ENCODE measurements at places on chromosomes 3 and 15. TPM values are rescaled to one million over a fixed set of nuclear protein-coding genes. Genes with fewer than 3 reads are reported as not detected.

Gene TMEM266
- total RNA-seq: not detected

GRCh38 chr15:47954196-47954595 is 166.6 kb upstream of the SLC24A5 start:
- no peak overlapping the region for H3K27ac ChIP-seq
- no peaks in the 10 kb centered on the region for H3K36me3 ChIP-seq
- no peak overlapping the region for H3K4me3 ChIP-seq
- DNase-seq: no peak
- H3K4me1 ChIP-seq: no peaks in the 10 kb centered on the region

- no peaks in the 10 kb centered on the region for H3K27me3 ChIP-seq
- H3K4me3 ChIP-seq: no peak overlapping the region
- H3K36me3 ChIP-seq: no peaks in the 10 kb centered on the region
- DNase-seq: no peak
Measured at GRCh38 chr3:47985381-47985780, 30.8 kb downstream of the MAP4 start.

Gene C3orf22
- not detected for total RNA-seq

DNA sequence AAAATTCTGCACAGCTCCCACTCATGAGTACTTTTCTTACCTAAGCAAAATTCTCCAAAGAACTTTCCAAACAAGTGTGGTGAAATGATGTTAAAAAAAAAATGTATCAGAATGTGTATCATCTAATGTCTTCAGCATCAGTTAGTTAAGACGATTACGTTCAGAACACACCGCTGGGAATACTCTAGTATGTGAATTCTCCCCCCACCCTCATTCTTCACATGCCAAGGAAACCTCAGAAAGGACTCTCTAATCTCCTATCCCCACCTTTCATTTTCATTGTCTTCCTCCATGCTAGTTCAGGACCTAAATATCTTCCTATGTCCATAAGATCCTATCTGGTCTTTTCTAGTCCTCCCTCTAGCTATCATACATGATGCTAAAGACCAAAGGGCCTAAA is 457.4 kb downstream of the SHQ1 start:
- no peak for DNase-seq
- H3K4me1 ChIP-seq: peaks cover 4% of the 10 kb centered on the region
- no peak overlapping the region for H3K27ac ChIP-seq

Gene SST
- not detected for total RNA-seq

- no peak overlapping the region for H3K27ac ChIP-seq
- H3K36me3 ChIP-seq: no peaks in the 10 kb centered on the region
- no peak for DNase-seq
- no peaks in the 10 kb centered on the region for H3K27me3 ChIP-seq
Measured at GRCh38 chr3:37574177-37574943, 287.3 kb upstream of the CTDSPL start.

Gene CKMT1A
- not detected for total RNA-seq

DNA sequence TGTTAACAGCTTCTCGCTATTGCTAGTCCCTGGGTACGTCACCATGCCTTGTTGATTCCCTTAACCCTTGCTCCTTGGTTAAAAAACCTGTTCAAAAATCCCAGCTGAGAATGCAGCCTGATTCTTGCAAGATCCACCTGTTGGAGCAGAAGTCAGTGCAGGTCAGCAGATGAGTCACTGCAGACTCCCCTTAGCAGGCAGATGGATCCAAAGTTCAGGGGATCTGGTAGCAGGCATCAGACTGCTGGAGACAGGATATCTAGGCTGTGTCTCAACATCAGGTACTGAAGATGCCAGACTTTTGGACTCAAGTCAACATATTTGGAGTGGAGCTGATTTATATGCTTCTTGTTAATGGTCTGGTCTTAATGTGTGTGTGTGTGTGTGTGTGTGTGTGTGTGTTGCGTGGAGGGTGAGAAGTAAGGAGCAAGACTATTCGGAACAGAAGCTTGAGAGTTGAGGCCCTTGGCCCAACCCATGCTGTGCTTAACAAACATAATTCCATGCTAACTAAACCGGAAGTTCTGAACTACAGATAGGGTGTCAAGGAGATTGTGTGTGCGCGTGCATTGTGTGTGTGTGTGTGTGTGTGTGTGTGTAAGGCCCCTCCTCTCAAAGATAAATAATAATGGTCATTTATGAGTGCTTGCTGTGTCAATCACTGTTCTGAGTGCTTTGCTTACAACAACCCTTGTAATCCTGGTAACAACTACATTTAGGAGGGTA is 1.0 kb upstream of the C3orf52 start:
- no peak overlapping the region for H3K4me3 ChIP-seq
- no peak overlapping the region for H3K27ac ChIP-seq
- no peaks in the 10 kb centered on the region for H3K36me3 ChIP-seq
- DNase-seq: no peak
- peaks cover 13% of the 10 kb centered on the region for H3K4me1 ChIP-seq
- H3K27me3 ChIP-seq: peaks cover 3% of the 10 kb centered on the region

DNA sequence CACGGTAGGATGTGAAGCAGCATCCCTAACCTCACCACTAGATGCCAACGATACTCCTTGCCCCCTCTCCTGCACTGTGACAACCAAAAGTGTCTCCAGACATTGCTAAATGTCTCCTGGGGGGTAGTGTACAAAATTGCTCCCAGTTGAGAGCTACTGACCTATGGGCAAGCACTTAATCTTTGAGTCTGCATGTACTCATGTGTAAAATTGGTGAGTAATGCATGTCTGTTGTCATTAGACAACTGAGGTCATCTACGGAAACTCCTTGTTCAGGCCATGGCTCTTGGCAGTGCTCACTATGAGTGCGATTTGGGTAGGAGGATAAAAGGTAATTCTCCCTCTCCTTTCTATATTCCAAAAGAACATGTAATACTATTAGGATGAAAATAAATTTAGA is 29.2 kb downstream of the PDHB start:
- no peak for DNase-seq
- H3K36me3 ChIP-seq: peaks cover 14% of the 10 kb centered on the region
- no peak overlapping the region for H3K27ac ChIP-seq
- H3K27me3 ChIP-seq: no peaks in the 10 kb centered on the region

DNA sequence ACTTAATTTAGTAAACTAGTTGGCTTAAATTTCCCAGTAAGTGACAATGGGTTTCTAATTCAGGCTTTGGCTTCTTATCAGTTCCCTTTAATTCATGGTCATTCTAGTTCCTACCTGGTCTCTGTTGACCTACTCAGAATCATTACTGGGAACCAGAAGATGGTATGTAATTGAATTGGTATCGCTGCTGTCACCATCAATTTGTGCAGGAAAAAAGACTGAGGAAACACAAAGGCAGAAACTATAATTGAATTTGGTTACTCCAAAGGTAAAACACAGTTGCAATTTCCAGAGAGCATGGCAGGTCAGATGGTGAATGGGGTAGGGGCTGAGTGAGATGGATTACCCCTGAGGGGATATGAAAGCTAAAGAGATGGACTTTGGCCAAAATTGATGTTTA is 226.5 kb upstream of the GAP43 start:
- H3K27ac ChIP-seq: no peak overlapping the region
- no peak for DNase-seq
- H3K4me1 ChIP-seq: no peaks in the 10 kb centered on the region
- no peaks in the 10 kb centered on the region for H3K27me3 ChIP-seq
- no peaks in the 10 kb centered on the region for H3K36me3 ChIP-seq

Data from natural killer cell (primary cell).